Fibroblast of lung (primary cell): ENCODE measurements at places on chromosomes 1 and 21.

DNA sequence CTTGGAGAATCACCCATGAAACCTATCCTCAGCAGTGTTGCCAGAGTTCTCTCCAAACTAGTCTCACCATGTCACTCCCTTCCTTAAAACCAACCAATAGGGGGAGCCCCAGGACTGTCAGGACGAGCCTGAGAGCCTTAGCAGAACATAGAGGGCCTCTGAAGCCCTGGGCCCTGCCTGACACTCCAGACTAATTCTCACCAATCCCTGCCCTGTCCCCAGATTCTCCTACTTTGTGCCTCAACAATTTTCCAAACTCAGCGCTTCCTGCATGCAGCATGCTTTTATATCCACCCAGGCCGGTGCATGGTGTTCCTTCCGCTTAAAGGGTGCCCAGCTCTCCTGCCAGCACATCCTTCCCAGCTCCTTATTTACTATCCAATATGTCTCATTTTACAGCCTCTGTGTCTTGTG is 42.7 kb downstream of the HSD3B1 start:
- DNase-seq, result peak; percentile 71

DNA sequence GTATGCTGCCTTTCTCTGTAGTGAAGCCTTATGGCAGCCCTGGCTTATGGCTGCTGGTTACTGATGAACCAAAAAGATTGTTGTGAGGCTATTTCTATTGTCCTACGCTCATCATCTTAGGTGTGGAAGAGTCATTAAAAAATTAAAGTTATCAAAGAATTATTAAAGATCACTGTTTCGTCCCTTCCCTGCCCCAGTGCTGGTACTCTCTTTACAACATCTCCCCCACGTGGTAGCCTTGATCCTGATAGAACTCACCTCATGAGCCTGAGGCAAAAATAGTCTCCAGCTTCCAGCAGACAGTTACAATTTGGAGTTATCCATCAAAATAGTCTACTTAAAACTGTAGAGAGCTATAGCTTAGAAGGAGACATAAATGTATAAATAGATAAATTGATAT is 201.5 kb downstream of the S1PR1 start:
- DNase-seq, result no peak

DNA sequence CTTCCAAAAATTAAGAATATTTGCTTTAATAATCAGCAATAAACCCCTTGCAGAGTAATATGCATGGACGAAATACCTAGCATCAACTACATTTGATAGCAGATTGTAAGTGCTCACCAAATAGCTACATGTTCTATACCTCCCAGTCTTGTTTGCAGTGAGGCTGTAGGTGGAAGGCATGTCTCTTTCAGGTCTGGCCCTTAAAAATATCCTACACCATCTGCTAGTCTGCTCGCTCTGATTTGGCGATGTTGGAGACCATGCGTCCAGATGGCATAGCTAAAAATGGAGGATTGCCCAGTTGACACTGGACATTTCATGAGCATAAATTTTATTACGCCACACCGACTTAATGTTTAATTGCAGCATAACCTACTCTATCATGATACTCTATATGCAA is 47.1 kb downstream of the SSX2IP start:
- no peak for DNase-seq

GRCh38 chr1:157124855-157125254 is 13.3 kb downstream of the ETV3 start:
- no peak for DNase-seq

DNA sequence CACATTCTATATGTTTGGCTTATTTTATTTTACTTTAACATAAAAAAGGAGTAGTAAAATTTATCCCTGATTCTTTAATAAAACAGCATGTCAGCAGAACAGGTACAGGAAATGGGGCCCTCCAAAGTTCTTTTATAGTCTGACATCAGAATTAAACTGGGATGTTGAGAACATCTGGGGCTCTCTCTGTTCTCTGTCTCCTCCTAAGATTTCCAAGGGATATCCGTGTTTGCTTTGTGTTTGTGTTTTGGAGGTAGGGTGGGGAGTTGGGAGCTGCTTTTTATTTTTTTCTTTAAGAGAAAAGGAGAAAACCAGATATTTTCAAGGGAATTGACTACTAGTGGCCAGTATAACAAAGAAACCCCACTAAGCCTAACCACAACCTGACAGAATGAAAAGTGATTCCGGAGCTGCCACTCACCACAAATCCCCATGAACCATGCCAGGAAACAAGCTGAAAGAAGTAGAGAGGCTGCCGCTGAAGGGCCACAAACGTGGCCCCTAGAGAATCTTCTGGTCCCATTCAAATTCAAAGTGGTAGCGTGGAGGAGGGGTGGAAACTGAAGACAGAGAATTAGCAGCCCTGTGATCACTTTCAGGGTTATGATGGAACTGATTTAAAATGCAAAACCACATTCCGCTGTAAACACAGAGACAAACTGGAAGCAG is 369.6 kb upstream of the ADGRL2 start:
- DNase-seq, result no peak

DNA sequence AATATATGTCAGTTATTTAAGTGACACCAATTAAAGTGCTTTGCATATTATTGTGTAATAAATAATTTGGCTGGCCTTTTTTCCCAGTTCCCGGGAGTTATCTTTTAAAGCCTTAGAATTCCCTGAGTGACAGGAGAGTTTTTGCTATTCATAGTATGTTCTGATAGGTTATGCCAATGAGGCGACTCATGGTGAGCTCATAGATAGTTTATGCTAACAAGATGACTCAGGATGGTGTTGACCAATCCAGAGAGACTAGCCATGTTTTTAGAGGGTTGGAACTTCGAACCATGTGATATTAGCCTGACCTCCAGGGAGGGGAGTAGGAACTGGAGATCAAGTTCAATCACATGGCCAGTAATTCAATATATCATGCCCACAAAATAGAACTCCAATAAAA is 310.8 kb downstream of the USP25 start:
- DNase-seq, result peak; percentile 57

DNA sequence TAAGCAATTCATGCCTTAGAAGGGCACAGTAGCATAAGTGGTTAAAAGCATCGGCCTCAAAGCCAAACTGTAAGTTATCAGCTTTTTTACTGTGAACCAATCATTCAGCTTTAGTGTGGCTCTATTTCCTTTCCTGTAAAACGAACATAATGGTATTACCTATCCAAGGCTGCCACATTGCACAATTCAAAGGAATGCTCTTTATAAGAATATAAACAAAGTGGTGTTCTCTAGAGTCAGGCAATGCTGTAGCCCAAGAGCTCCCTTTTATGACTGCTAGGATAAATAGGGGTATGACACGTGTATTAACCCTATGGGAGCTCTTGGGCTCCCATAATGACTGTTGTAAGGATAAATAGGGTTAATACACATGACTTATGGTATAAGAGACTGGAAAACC is 25.4 kb downstream of the INTS7 start:
- no peak for DNase-seq

GRCh38 chr1:36807262-36807661 is 227.1 kb downstream of the GRIK3 start:
- DNase-seq, result no peak

- no peak for DNase-seq
These were observed 2.4 kb downstream of the GPATCH4 start for GRCh38 chr1:156598731-156599432.

DNA sequence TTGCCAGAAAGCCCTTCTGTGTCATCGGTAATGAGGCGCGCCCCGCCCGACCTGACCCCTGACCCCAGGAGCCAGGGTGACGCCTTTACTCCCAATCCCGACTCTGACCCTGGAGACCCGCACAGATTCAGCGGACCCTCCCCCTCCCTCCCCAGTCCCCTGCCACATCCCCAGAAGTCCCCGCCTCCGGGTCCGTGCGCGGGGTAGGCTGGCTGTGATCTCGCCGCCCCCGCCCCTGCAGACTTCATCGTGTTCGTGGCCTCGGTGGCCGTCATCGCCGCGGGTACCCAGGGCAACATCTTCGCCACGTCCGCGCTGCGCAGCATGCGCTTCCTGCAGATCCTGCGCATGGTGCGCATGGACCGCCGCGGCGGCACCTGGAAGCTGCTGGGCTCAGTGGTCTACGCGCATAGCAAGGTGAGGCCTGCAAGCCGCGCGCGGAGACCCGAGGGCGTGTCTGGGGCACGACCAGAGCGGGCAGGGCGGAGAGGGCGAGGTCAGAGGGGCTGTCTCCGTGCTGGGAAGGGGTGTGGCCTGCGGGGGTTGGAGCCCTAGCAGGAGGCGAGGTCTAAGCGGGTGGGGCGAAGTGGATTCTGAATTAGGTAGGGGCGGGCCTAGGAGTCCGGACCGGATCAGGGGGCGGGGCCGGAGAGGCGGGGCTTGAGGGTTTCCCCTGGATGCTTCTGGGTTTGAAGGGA is 34.8 kb downstream of the KCNQ4 start:
- DNase-seq, result peak; percentile 18

GRCh38 chr21:40952551-40953323 is 105.8 kb upstream of the DSCAM start:
- no peak for DNase-seq

DNA sequence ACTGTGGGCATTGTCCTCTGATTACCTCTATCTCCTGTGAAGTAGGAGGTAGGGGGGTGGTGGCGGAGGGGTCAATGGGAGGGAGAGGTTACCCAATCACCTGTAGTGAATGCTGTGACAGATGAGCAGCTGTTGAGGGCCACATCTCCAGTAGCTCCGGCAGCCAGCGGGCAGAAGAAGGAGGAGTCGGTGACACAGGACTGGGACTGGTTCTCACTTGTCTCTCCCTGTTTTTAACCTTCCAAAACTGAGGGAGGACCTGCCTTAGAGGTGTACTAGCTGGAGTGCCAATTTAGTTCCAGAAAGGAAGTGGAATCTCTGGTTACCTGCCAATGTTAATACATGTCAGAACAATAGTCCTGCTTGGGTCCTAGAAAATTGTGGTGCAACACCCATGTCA is 56.2 kb upstream of the ENAH start:
- DNase-seq, result no peak

GRCh38 chr1:28934676-28935075 is 20.3 kb downstream of the EPB41 start:
- peak; percentile 17 for DNase-seq

DNA sequence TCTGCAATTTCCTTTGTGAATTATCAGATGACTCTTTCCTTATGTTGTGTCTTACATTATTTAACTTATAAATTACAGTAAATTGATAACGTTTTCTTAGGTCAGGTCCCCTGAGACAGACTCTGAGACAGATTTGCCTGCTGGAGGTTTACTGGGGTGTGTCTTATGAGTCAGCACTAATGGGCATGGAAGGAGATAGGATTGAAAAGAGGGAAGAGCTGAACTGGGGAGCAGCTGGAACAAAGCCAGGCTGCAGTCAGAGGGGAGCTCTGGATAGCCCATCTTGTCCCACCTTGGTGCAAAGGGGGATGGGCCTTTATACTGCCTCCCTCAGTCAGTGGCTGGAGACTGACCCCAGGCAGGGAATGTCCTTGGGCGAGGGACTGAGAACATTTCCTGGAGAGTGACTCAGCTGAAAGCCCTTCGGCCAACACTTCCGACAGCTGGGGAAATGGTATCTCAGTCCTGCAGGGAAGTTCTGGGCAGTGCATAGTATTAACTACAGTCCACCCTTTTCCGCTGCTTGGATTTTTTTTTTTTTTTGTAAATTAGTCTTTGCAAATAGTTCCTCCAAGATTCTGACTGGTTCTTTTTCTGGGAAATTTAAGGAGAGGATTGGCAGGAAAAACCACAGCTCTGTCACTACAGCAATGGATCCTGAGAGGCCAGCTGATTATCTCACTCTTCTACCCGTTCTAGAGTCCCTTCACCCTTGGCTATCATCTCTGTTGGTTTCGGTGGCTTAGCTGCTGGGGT is 39.1 kb upstream of the CDC42BPA start:
- DNase-seq, result peak; percentile 89

GRCh38 chr1:12356004-12356890 is 126.4 kb downstream of the VPS13D start:
- DNase-seq, result peak; percentile 59

DNA sequence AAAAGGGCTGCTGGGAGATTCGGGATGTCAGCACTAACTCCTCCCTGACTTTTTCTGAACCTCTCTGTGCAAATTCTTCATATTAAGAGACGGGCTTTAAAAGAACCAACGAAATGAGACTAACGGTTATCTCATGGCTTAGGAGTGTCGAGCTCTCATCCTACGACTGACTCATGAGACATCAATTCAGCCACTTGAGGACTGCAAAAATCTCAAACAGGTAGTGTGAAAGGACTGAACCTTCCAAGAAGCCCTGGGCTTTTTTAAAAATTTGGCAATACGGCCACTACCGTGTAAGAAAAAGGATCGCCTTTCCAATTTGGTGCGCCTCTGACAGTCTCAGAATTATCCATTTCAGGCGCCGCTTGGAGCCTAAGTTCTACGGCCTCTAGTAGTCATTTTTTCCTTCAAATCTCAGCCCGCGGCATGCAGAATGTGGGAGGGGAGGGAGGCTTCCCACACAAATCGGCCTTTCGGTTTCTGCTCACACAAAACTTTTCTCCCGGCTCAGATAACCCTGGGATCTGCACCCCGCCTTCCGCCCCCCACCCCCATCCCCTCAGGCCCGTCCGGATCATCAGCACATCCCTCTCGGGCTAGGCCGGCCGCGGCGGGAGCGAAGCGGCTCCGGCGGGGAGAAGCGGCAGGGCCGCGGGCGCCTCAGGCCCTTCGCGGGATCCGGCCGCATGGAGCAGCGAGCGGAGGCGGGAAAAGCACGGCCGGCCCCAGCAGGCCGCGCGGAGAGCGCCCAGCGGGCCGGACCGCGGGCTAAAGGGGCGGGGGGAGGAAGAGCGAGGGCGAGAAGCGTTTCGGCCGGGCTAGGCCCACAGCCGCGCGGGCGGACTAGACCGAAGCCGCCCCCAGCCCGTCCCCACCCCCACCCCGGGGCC is 618 bp downstream of the HNRNPR start:
- peak; percentile 47 for DNase-seq

DNA sequence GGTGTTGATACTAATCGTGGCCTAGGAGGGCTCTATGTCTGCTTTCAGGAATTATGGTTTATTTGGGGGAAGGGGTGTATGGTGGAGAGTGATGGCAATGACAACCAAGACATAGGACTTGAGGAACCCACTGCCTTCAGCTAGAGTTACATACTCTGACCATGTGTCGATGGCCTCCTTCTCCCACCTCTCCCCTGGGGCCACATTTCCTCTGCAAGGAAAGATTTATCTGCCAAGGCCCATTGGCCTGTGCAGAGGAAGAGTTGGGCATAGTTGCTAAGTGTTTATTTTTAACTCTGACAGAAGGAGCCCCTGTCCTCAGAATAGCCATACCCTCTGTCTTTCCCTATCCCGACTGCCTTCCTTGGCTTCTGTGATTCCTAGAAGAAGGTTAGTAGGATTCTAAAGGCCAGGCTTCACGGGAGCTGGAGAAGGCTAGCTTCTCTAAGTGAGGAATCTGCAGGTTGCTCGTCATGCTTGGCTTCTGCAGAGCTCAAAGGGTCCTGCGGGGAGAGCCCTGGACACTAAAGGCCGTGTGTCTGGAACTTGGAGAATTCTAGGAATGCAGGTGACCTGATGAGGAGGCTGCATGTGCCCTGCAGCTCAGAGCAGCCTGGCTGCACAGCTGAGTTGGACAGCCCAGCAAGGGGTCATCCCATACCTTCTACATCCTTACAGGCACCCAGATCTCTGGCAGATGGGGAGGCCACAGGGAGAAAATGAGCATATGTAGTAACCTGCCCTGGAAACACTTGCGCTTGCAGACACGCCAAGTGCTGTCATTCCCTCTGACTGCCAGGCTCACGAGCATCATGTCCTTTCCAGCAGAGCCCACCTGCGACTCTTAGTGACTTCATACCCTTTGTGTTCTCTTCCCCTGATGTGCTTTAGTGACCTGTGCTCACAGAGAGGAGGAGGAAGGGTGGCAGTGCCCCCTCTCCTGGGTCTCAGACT is 9.7 kb downstream of the MAPKAPK2 start:
- DNase-seq, result no peak
